ENCODE measurements at places on chromosomes 6 and 20. TPM values are rescaled to one million over a fixed set of nuclear protein-coding genes. Genes with fewer than 3 reads are reported as not detected.

Gene SCRT2
- polyA plus RNA-seq, result 0.03 TPM

Gene NKAPL
- 1.5 TPM for polyA plus RNA-seq

DNA sequence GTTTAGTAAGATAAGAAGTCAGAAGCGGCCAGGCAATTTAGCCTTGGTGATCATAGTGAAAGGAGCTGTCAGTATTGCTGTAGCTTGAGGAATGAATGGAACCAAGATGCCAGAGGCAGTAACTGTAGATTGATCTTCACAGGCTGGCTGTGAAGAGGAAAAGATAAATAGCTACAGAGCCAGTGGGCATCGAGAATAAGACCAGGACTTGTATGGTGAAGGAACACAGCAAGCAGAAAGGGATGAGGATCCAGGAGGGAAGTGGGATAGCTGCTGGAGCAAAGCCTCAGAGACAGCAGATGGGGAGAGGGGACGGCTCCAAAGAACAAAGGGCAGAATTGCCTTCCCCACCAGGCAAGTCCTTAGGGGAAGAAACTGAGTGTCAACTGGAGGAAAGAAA is 294.4 kb upstream of the PLN start:
- no peak for DNase-seq

Gene GATA5
- polyA plus RNA-seq, result not detected

DNA sequence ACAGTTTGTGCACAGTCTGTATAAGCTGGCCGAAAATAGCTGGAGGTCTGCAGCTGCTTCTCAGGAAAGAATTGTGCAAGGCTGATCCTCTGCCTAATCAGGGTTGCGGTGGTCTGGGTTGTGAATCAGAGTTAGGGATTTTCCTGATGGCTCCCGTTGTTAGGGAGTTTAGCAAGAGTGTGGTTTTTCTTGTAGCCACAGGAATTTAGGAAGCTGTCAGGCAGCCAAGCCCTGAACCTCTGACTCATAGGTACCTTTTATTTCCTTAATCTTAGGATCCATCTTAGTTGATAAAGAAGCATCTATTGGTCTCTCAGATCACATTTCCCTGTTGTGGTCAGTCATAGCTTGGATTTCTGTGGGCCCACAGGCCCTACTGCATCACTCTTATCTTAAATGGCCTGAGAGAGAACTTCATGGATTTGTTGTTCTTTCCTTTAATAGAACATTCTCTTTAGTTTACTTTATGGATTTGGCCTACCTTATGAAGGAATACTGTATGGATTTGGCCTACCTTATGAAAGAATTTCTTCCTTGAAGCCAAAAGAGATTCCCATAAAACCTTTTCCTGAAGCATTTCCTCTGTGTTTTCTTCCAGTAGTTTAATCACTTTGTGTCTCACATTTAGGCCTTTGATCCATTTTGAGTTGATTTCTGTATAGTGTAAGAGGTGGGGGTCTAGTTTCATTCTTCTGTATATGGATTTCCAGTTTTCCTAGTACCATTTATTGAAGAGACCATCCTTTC is 10.3 kb downstream of the KIF25 start:
- DNase-seq, result no peak

GRCh38 chr20:57051096-57051495 is 215.3 kb downstream of the BMP7 start:
- DNase-seq, result no peak

- DNase-seq, result no peak
Observed at GRCh38 chr6:32083812-32084768, 25.0 kb downstream of the TNXB start.

Data from muscle of arm (tissue), 14 donors.